NCI-H526 (cell line): ENCODE measurements at places on chromosomes 3 and 15.

- DNase-seq = peak; percentile 7
Measured at GRCh38 chr15:70789213-70789612, 25.9 kb upstream of the UACA start.

DNA sequence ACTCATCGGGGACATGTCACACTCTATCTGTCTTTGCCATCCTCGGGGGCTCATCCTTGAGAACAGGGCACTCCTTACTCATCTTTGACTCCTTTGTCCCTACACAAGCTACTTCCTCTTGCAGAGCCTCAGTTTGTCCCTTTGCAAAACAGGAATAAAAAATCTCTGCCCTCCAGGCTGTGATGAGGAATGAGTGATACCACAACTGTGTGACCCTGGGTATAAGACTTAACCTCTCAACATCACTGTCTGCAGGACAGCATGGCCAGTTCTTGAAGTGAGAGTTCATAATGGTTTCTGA lies 48.5 kb downstream of the IQSEC1 start:
- DNase-seq = no peak

- DNase-seq = no peak
Measured at GRCh38 chr15:94584833-94585244, 353.5 kb downstream of the MCTP2 start.

DNA sequence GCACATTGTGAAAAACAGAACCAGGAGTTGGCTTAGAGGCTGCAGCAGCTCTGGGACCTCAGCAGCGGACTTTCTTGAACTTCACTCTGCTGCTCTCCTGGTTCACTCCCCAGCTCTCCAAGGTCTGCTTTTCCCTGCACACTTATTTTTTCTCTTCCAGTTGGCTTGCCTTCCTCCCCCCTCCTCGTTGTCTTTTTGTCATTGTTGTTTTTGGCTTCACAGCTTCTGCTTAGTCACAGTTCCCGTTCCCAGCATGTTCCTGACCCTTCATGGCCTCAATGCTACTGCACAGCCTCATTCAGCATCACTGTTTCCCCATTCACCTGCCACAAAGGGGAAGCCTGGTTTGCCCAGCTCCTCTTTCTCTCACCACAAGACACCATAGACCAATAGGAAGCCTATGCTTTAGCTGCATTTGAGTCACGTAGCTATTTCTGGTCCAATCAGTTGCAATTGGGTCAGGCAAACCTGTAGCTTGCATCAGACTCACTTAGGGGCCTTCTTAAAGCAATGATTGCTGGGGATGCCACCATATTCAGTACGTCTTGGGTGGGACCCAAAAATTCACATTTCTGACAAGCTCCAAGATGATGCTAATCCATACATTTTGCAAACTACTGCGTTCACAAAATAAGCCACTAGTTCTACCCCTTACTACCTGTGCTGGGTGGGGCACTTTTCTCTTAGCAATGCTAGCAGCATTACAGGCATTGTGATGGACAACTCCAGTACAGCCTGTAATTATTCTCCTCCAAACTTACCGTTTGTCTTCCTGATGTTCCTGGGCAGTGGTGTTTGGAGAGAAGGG lies 7.8 kb upstream of the SUMF1 start:
- DNase-seq = no peak

- no peak for DNase-seq
Measured at GRCh38 chr3:42673082-42673481, 12.3 kb upstream of the KLHL40 start.

DNA sequence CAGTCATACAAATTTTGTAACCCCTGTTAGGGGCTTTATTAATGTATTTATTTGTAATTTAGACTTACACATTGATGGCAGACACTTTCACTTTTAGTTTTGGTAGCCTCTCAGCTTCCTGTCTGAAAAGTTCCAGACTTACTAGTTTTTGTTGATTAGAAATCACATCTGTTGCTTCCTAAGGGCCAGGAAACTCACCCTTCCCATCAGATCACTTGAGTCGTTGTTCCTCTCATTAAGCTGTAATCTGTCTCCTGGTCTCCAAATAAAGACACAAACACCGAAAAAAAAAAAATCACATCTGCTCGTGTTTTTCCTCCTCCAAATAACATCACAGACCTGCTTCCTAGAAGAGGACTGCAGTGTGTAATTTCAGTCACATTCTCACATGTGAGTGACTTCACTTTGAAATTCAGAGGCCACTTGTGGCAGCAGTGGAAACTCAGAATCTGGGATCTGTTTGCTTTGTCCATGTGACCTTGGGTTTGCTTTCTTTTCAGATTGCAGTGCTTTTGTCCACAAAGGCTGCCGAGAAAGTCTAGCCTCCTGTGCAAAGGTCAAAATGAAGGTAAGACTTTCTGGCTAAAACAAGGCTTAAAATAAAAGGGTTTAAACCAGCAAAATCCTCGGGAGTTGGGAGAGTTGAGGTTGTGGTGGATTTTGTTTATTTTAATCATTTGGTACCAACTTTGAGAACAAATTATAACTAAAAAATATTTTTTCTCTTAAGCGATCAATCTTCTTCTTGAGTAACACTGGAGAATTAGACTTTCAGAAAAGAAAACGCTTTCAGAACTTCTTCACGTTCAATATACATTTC lies 87.0 kb downstream of the KLHL25 start:
- DNase-seq = no peak

DNA sequence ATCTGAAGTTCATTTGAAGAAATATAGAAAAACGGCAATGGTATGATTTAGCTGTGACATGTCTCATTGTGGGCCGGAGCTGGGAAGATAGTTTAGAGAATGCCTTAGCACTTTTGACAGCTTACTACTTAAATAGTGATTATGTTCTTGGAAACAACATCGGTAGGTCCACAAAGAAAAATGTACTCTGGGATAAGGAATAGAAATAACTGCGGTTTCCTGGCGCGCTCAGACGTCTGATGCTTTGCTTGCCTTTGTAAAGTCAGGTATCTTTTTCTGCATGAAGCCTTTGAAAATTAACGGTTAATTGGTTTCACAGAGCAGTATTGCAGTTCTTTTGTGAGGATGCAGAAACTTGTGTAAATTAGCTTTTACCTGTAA lies 1.4 kb downstream of the USP3 start:
- no peak for DNase-seq

GRCh38 chr15:41233367-41233771 lies 2.3 kb downstream of the CHP1 start:
- no peak for DNase-seq

DNA sequence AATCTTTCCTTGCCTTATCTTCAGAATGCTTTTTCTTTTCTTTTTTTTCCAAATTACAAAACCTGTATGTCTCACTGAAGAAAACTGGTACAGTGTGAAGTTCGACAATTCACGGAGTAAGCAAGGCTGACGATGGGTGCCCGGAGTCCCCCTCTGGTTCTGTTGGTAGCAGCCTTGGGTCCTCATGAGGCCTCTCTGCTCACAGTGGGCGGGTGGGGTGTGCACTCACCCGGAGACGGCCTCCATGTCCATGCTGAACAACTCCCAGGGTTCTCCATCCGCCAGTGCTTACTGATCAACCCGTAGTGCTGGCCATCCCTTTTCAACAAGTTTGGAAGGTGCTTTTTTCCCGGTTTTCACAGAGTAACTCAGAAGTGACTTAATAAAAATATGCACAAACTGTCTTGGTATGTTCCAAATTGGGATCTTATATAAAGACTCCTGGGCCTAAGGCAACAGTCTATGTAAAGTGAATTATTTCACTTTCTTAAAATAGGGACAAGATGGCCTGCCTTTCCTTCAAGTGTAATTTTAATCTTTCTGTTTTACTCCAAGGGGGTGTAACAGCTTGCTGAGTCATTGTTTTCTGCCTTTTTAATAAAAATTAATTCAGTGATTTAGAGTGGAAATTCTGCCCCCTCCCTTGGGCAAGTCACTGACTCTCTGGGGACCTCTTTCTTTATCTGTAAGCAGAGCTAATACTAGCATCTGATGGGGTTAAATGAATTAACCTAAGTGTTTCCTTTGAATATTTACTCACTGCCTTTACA lies 23.7 kb downstream of the LRRK1 start:
- DNase-seq = no peak

- no peak for DNase-seq
Measured at GRCh38 chr3:12959838-12960378, 113.3 kb downstream of the IQSEC1 start.

DNA sequence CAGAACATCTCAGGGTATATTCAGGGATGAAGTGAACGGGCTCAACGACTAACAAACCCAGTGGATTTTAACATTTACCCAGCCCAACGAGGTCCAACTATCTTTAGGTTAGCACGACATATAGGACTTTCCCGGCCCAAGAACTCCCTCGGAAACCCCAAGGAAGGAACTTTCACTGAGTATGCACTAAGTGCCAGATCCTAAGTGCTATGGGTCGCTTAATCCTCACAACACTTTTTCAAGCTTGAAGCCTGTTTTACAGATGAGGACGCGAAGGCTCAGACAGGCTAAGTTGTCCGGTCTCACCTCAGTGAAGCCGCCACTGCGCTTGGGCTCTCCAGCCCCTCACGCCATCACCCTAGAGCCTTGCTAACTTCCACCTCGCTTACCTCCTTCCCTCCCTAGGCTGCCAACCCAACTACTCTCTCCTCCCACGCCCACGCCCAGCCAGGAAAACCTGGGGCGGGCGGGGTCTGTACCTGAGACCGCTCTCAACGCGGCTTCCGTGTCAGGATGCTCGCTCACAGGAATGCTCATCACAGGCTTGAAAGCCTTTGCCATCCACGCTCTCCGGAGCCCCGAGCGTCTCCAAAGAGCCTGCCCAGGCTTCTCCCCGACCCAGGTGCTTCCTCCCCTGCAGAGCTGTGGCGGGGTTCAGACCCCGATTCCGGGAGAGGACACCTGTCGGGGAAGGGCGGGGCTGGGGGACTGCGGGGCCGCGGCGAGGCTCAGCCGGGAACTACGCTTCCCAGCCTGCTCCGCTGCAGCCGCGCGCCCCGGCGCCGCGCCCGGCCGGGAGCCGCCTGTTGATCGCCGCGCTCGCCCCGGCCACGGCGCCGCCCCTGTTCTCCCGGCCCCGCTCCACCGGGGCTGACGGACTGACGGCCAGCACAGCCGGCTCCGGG lies at the start of gene TMOD2:
Gene TMOD2, plus strand, starts transcription at position 806 of the 905 bp plus-strand sequence. CDS start 14,845 bp downstream, outside the sequence.
- peak; percentile 72 for DNase-seq

DNA sequence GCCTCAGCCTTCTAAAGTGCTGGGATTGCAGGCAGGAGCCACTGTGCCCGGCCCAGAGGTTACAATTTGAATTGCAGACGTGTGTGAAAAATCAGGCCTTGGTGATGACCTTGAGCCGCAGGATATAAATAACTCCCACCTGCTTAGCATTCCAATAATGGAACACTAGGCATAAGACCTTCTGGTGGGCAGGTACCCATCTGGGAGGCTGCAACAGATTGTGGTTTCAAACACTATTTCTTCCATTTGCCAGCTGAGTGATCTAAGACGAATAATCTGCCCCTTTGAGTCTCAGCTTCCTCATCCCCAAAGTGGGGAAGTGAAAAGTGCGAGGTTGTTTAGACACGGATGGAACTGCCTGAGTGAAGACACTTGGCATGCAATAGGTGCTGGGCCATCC lies 47.7 kb upstream of the HERC1 start:
- DNase-seq = no peak

DNA sequence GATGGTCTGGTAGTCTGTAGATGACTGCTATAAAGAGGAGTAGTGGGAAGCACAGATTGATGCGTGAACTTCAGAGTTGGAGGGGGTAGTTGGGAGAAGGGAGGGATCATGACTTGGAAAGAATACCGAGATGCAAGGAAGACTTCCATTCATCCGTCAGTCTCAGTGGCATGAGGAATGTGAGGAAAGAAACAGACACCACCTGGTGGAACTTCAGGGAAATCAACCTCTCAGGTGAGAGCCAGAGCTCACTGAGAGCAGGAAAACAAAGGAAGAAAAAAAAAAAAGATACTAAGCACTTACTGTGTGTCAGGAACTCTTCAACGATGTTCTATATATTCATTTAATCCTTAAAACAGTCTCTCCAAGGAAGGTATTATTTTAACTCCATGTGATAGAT lies 172.4 kb downstream of the OXSM start:
- DNase-seq = peak; percentile 27

GRCh38 chr15:37973856-37974255 lies 39.4 kb downstream of the TMCO5A start:
- DNase-seq = no peak

GRCh38 chr3:165446555-165446954 lies 250.4 kb upstream of the SLITRK3 start:
- no peak for DNase-seq

GRCh38 chr15:71687902-71688508 lies 122.3 kb upstream of the NR2E3 start:
- no peak for DNase-seq
